ENCODE measurements at places on chromosomes 6 and 20.

GRCh38 chr6:5850848-5851255 lies 155.9 kb downstream of the NRN1 start:
- DNase-seq = no peak

GRCh38 chr6:35469751-35470662 lies 1.8 kb downstream of the RPL10A start:
- DNase-seq = no peak

- no peak for DNase-seq
Observed at GRCh38 chr6:136235233-136235564, 14.9 kb downstream of the MTFR2 start.

- no peak for DNase-seq
Observed at GRCh38 chr20:57166568-57167291, 99.7 kb downstream of the BMP7 start.

- DNase-seq = no peak
Observed at GRCh38 chr6:150636808-150637207, 37.1 kb downstream of the PLEKHG1 start.

DNA sequence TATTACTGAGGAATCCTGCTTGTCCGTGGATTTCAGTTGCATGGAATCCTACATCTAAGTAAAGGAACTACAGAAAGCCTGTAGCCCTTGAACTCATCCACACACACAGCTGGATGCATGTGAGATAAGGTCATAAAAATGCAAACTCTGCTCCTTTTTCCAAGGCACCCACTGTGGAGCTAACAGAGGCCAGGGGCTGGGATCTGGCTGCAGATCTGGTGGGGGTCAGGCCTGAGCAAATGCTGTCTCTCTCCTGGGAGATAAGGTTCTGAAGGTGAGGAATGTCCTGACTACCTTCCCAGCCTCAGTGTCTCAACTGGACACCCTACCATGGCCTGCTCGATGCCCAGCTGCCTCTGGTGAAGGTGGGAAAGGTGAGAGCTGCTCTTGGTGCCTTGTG lies 321.5 kb downstream of the LRFN2 start:
- DNase-seq = no peak

DNA sequence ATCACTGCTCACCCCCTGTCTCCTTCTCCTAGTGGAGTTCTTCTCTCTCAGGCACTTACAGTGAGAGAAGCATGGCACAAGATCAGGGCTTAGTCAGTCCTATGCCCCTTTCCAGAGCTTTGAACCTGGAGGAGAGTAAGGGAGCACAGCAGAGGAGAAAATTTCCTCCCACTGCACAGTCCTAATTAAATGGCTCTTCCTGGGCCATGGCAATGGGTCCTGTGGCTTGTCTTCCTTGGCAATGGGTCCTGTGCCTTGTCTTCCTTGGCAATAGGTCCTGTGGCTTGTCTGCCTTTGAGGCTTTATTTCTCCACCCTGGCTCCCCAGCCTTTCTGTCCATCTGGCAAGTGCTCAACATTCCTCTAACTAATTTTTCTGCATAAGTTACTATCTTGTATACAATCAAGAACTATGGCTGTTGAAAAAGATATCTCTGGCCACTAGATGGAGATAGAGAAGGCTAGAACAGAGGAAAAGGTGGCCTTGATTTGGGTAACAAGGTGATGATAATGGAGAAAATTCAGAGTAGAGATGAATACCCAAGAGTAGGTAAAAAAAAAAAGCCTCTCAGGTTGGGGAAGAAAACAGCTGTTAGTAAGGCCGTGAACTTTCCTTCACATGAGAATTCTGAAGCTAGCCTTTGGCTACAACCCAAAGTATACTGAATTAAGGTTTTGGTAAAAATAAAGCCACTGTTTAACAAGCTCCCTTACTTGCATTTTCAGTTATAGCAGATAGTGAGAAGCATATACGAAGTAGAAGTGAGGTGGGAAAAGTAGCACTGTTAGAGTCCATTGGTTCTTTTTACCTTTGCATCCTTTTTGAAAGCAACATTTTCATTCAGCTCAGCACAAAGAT lies 504.9 kb downstream of the DOK5 start:
- DNase-seq = no peak

Measured in esophagus squamous epithelium (tissue), 5 donors.